ENCODE measurements at places on chromosomes 2 and 18.

DNA sequence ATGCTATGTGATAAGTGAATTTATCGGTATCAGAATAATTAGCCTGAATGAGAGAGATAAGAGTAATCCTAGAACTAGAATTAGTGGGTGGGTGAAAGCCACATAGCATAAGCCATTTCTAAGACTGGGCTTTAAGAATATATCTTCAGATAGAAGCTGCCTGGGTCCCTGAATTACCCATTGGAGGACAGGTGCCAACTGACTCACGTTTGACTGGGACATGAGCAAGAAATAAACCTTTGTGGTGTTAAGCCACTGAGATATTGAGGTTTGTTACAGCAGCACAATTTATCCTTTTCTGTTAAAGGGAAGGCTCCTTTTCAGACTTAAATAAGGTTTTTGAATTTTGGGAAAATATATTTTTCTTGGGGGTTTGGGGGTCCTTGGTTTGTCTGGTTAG lies 95.9 kb downstream of the POLE4 start:
- no peak for DNase-seq

- DNase-seq = no peak
Measured at GRCh38 chr2:86139981-86140380, 33.9 kb downstream of the PTCD3 start.

- DNase-seq = no peak
Measured at GRCh38 chr18:34632321-34632720, 77.8 kb upstream of the DTNA start.

DNA sequence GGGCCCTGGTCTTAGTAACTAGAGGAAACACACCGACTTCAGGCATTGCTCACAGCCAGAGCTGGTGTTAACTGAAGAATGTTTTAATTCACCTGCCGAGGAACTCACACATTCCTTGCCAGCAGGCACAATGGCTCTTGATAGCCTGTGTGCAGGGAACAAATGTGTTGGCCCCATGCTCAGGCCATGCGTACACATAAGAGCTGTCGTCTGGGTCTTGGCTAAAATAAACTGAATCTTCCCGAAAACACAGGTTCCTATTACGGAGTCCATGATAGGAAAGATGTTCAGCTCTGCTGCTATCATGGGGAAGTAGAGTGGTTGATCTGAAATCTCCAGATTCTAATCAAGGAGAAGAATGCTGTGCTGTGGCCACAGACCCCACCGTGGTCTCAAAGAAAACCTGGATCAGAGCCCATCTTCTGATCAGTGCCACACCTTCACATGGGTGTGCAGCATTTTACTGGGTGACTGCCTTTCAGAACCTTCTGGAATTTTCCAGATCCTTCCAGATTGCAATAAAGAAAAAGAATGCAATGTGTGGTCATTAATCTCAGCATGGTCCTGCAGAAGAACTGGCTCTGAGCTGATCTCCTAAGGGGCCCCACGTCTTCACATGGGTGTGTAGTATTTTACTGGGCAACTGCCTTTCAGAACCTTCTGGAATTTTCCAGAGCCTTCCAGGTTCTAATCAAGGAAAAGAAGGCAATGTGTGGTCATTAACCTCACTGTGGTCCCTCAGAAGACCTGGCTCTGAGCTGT lies 17.2 kb downstream of the MBP start:
- no peak for DNase-seq

- no peak for DNase-seq
Measured at GRCh38 chr2:222301053-222301795, 2.4 kb upstream of the PAX3 start.

GRCh38 chr2:190079160-190079559 lies 16.6 kb upstream of the MSTN start:
- no peak for DNase-seq

DNA sequence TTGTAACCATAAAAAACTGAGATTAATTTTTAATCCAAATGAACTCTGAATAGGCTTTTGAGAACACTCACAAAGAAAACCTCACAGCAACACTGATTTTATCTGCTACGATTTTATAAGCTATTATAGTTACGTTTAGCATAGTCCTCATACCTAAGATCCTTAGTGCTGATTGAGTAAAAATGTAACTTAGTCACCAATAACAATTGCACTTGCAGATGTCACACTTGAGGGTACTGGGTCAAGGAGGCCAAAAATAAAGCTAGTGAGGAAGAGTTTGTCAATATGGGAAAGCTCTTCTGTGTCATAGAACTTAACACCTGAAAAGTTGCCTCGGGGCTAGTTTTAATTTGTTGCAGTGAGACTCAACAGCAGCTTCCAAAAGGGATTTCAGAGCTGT lies 706.5 kb upstream of the FAM98A start:
- DNase-seq = no peak

DNA sequence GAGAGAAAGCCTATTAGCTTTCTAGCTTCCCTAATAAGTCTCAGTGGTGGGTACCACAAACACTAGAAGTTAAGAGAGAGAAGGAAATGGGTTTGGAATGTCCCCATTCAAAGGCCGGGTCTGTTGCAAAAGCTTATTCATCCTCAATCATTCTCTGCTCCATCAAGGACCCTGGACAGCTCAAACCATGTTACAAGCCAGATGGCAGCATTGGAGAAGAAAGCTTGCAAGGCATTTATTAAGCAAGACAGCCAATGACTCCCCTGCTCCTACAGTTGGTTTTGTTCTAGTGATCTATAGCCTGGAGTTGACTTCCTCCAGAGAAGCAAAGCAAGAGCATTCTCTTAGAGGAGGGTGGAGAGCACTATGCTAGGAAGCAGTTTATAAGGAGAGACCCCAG lies 86.9 kb upstream of the LMAN1 start:
- DNase-seq = no peak

DNA sequence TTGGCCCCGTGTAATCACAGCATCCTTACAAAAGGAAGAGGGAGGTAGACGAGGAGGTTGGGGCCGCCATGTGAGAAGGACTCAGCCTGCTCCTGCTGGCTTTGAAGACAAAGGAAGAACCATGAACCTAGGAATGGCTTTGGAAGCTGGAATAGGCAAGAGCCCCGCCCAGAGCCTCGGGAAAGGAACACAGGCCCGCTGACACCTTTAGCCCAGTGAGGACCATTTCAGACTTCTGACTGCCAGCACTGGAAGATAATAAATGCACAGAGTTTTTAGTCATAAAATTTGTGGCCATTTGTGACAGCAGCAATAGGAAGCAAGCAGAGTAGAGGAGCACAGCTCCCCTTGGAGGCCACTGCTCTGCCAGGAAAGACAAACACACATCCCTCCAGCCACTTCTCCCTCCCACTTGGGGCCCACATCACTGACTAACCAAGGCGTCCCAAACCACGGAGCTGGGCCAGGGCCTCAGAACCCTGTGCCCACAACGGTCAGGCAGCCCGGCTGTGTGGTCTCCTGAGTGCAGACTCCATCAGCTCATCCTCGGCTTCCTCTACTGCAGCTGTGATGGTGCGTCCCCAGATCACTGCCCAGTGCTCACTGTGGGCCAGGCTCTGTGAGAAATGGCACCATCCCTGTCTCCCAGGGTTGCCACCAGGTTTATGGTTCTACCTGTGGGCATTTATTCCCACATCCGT lies 39.7 kb downstream of the TFCP2L1 start:
- DNase-seq = no peak

DNA sequence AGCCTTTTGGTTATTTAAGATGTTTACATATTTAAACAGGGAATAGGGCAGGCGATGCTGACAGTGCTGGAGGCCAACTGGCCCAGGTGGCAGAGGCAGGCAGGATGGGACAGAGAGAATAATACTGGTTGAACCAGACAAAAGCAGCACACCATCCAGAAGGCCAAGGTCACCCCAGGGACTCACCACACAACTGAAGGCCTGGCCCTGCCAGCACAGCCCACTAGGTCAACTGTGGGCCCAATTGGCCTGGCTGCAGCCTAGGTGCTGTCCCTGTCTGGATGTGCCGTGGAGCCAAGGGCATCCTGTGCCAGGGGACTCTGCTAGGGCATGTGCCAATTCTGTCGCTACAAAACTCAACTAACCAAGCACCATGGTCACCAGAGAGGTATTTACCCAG lies 69.2 kb downstream of the RNF152 start:
- DNase-seq = no peak

- DNase-seq = no peak
Measured at GRCh38 chr18:58591286-58591685, 37.6 kb downstream of the ALPK2 start.

- no peak for DNase-seq
Measured at GRCh38 chr2:17877811-17878280, 621 bp upstream of the KCNS3 start.

GRCh38 chr2:72785517-72785916 lies 40.3 kb downstream of the EXOC6B start:
- DNase-seq = no peak

- DNase-seq = no peak
Measured at GRCh38 chr2:240590681-240591111, 4.2 kb downstream of the CAPN10 start.

DNA sequence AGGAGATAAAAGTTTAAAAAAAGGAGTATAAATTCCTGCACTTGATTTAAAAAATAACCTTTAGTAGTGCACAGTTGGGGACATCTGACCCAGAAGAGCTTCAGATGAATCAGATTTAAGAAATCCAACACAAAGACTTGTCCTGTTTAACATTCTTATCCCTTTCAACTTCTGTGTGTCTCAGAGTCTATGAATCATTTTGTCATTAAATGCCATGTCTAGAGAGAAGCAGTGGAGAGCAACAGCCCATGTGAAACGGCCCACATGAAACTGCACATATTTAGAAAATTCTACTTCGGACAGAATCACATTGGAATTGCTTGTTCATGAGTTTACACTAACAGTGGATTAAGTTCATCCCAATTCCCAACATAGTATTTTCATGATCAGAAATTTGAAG lies 278.6 kb downstream of the SLC8A1 start:
- no peak for DNase-seq

DNA sequence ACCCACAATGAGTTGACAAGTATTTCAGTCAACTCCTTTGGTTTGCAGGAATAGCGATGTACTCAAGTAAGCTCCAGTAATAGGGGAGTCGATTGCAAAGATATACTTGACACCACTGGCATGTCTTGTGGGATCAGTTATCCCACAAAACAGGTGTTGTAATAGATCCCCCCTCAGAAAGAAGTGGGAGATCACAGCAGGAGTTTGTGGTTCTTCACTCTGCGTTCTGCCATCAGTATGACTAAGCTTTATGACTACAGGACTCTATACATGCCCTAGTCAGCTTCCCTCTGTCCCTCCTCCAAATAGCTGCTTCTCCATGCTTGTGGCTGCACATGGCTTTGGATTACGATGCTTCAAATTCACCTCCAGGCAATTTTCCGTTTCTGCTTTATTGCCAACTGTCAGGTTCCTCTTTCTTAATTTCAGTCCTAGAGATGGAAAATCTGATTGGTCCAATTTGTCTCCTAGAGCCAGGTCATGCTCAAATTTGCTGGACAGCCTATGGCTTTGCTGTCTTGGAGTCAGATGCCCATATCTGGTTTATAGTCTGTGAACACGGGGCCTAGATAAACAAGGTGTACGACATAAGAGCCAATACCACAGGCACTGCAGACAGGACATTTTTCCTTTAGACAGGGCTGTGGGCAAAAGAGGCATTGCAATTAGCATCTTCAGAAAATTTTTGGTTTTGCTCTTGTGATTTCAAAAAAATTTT lies 221.7 kb downstream of the PAX3 start:
- no peak for DNase-seq

DNA sequence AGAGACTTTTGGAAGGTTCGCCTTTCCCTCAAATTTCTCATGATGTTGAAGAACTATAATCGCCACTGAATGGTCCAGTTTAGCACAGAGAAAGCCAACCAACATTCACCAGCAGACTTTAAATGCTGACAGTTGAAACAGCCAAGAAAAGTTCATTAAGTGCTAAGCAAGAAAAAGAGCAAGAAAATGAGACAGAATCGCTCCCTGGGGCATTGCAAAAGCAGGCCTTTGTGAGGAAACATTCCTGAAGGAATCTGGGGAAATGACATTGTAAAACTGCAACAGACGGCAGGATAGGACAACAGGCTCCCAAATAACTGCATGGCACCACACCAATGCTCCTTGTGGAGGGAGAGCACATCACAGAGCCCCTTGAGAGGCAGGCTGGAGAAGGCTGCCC lies 269.3 kb upstream of the ID2 start:
- DNase-seq = no peak

DNA sequence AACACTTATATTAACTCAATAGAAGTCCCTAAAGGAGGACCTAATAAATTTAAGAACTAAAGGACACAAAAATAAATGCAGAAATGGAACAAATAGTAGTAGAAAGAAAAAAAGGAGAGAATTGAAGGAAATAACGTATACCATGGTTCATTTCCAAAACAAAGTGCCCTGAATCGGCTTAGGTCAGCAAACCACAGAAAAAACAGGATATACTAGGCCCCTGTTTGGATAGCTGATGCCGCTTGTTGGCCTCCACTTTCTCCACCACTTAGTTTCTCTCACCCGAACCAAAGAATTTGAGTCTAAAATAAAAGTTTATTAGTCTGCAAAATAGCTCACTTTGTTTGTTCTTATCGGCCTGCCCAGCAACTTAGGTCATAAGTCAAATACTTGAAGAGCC lies 100.4 kb downstream of the HIBCH start:
- no peak for DNase-seq

DNA sequence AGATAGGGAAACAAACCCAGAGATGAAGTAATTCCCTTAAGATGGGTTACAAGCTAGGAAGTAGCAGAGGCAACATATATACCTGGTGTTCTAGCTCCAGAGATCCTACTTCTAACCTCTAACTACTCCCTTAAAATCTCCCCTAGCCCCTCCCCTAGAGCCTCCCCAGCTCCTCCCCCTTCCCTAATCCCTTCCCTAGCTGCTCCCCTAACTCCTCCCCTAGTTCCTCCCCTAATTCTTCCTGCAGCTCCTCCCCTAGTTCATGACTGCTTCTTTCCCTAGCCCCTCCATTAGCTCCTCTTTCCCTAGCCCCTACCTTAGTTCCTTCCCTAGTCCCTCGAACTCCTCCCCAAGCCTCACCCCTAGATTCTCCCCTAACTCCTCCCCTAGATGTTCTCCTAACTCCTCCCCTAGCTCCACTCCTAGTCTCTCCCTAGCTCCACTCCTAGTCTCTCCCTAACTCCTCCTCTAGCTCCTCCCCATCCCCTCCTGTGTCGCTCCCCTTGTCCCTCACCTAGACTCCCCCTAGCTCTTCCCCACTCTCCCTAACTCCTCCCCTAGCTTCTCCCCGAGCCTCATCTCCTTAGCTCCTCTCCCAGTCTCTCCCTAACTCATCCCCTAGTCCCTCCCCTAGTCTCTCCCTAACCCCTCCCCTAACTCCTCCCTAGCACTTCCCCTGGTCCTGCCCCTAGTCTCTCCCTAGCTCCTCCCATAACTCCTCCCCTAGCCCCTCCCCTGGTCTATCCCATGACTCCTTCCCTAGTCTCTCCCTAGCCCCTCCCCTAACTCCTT lies 108.9 kb downstream of the CD226 start:
- DNase-seq = no peak

All from activated effector memory CD4-positive, alpha-beta T cell treated with Interleukin-2 at 50 U/mL for 16 hours (primary cell).